ENCODE measurements at places on chromosomes 2 and 18.

GRCh38 chr18:48073211-48073930, 142.9 kb upstream of the SMAD2 start:
- no peak for DNase-seq

DNA sequence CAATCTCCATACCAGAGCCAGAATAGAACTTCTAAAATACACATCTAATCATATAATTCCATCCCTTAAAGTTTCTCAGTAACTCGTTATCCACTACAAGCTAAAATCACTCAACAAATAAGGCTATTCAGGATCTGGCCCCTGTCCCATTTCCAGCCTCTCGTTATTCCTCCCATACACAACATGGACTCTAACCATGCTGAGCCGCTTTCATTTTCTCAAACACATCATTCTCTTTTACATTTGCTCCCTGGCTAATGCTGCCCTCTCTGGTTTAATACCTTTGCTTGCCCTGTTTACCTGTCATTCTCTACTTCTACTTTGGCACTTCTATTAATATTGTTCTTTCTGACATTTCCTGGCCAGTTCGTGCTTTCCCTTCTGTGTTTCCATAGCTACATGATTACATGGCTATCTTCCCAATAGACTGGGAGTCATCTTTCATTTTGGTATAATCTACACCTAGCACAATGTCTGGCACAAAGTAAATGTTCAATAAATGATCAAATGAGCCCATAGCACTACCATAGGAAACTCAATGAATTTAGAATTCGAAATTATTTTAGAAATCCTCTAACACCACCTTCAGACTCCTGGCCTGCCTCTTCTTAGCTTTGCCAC, 163.6 kb upstream of the VRK2 start:
- no peak for DNase-seq

- DNase-seq, result no peak
Measured at GRCh38 chr2:173934895-173935294, 30.3 kb downstream of the SP3 start.

DNA sequence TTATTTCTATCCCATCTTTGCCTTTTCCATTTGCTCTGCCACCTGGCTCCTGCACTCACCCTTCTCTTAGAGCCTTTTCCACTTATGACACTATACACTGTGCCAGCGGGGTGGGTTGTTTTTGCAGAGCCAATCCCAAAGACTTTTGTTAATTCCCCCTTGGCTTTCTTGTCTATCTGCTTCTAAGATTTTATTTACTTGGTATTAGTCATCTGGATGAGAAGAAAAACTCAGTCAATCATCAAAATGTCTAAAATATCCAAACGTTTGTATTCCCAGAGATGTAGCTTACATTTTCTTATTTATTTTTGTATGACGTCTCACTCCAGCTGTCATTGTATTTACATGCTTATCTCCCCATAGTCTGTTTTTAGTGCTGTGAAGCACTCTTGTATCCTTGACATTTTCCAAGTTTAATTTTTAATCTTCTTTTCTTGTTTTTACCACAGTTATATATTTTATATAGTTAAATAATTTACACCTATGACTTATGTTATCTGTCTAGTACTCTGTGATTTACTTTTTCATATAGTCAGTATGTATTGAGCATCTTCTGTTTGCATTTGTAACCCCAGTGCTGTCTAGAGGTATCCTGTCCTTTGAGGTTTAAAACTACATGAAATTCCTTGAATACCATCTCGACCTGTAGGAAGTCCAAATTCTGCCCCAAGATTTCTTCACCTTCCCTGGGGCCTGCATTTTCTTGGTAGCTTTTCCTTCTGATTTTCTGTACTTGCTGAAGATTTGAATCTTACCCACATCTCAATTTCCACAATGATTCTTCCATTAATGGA, 55.1 kb downstream of the COL4A3 start:
- no peak for DNase-seq

DNA sequence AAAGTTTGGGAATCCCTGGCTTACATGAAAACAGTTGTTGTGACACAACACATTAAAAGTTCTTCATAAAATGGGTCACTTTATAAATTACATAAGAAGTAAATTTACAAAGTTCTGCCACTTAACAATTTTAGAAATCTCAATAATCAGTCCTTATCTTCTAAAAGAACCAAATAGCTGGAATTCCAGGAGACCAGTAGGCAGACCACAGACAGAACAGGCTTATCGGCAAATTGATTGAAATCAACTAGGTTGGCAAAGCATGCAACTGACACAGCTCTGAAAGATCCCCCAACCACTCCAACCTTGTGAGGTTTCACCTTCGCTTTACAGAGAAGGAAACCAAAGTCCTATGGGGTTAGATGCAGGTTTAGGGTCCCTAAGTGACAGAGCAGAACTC, 103.0 kb downstream of the DNER start:
- DNase-seq, result no peak

- DNase-seq, result no peak
Measured at GRCh38 chr2:46188041-46188716, 109.0 kb upstream of the EPAS1 start.

- DNase-seq, result no peak
Measured at GRCh38 chr2:224925810-224926100, 116.5 kb downstream of the DOCK10 start.

DNA sequence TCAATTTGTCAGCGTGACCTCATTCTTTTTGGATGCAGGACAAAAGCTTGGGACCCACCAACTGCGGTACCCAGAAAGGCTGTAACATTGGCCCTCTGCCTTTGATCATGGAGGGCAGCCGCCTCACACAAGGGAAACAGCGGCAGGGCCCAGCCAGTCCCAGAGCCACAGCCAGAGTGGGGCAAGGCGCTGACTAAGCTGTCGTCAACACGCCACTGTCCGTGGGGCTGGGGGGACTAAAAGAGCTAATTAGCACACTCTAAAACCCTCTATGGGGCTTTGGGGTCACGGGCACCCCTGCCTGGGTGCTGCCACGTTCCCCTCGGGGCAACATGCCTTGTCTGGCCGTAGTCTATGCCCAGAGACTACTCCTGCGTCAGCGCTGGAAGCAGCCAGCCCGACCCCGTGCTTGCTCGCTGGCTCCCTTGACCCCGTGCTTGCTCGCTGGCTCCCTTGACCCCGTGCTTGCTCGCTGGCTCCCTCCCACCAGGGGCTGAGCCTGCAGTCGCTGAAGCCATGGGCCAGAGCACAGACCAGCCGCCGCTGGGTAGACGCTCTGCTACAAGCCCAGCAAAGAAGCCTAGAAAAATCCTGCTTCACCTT, 598.4 kb downstream of the MBD2 start:
- DNase-seq, result no peak

DNA sequence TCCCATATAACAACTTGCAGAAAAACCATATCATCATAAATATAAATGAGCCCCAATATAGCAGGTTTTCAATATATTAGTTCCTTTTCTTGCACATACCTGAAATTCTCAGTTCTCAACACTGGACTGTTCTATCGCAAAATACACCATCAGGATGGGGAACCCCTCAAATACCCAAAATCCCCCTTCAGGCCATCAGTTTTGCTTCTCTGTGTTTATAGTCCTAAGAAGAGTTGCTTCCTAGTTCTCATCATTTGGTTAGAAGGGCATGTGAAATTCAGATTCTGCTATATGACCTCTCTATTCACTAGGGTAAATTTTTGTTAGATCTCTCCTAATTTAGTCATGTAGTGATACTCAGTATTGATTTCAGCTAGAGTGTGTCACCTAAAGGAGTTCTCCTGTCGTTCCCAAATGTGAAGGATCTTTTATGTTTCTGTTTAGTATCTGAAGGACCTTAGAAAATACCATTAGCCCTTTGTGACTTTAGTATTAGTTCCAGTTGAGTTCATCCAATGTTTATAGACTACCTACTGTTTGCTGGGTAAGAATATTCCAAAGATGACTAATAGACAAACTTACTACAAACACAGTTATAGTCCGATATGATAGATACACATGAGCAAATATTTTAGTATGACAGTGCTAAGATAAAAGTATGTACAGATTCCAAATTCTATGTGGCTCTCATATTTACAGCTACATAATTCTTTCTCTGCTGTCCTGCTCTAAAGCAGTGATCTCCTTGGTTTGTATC, 115.8 kb downstream of the TTC27 start:
- DNase-seq, result no peak

DNA sequence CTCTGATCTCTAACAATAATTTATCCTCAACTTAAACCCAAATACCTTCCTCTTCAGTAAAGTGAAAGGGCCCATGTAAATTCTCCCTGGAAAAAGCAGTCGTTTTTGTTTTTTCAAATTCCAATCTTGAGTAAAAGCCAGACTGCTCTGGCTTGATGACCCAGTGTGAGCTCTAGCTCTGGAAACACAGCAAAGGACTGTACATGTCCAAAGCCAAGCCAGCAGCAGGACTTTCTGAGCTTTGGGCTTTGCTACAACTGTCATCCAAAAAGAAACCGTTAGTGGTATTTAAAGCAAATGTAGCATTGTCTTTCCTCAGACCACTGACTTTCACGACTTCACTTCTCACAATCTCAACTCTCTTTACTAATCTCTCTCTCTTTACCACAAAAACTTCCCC, 25.4 kb downstream of the SH3YL1 start:
- DNase-seq, result no peak

- no peak for DNase-seq
Measured at GRCh38 chr18:42996824-42997223, 118.7 kb downstream of the RIT2 start.

DNA sequence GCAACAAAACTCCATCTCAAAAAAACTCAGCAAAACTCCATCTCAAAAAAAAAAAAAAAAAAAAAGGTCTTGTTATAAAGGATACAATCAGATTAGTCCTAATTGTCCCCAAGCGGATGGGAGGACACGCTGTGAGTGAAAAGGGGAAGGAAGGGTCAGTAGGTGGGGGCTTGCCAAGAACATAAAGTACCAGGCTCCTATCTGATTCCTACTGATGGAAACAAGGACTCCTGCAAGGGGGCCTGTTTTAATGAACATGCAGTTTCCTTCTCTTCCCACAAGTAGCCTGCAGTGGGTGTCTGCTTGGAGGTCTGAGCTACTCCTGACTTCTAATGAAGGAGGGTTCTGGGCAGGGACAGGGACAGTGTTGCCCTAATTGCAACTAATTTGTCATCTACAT, 7.9 kb downstream of the SCG2 start:
- no peak for DNase-seq

GRCh38 chr2:213089438-213089837, 62.0 kb downstream of the IKZF2 start:
- DNase-seq, result no peak

DNA sequence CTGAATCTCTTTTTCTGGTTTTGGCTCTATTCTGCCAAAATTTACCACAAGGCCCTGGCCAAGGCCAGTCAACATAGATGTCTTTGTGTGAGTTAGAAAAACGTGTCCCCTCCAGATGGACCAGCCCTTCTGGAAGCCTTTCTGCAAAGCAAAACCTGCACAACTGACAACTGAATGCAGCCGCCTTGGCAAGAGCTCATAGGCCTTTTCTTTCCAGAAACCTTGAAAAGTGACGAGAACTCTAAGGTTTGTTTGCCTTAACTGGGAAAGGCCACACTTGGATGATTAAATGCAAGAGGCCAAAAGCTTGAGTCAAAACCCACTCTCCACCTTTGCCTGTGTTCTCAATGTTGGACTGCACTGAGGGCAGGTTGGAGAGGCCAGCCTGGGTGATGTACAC, 103.9 kb downstream of the COLEC12 start:
- DNase-seq, result no peak

GRCh38 chr2:207926133-207926988, 99.0 kb downstream of the PLEKHM3 start:
- DNase-seq, result peak; percentile 81

- DNase-seq, result peak; percentile 27
Measured at GRCh38 chr2:53475321-53475720, 292.3 kb upstream of the CHAC2 start.

GRCh38 chr2:68185541-68186164, 28.0 kb downstream of the PNO1 start:
- no peak for DNase-seq

- no peak for DNase-seq
Measured at GRCh38 chr2:212712991-212713390, 174.4 kb upstream of the ERBB4 start.

DNA sequence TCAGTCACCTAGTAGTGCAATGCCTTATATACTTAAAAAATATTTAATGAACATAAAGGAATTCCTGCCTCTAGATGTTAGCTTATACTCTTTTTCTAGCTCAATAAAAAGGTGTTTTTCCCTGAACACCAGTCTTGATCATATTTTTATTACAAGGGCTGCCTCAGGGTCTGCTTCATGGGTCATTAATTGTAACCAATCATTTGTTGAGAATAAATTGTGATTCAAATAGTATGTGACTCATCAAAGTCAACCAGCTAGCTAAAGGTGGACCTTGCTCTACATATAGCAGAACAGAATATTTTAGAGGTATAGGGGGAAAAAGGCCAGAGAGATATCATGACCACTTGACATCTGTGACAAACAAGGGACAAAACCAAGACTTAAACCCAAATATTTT, 114.0 kb downstream of the PIK3C3 start:
- no peak for DNase-seq

- no peak for DNase-seq
Measured at GRCh38 chr2:2294183-2294690, 36.8 kb downstream of the MYT1L start.

DNA sequence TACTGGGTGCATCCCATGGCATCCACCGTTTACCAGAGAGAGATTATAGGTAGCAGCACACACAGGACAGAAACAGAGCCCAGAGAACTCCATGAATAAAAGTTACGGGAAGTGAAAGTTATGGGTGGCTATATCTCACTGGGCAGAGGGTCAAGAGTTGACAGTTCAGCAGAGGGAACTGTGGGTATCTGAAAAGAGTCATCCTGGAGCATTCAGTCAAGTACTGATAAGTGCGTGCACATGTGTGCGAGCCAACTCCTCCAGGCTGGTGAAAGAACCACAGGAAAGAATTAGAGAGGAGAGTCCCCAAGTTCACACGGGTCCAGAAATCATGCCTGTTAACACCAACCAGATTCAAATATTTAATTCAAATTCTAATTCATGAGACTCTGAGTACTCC, 1588.2 kb downstream of the LRP1B start:
- DNase-seq, result no peak

DNA sequence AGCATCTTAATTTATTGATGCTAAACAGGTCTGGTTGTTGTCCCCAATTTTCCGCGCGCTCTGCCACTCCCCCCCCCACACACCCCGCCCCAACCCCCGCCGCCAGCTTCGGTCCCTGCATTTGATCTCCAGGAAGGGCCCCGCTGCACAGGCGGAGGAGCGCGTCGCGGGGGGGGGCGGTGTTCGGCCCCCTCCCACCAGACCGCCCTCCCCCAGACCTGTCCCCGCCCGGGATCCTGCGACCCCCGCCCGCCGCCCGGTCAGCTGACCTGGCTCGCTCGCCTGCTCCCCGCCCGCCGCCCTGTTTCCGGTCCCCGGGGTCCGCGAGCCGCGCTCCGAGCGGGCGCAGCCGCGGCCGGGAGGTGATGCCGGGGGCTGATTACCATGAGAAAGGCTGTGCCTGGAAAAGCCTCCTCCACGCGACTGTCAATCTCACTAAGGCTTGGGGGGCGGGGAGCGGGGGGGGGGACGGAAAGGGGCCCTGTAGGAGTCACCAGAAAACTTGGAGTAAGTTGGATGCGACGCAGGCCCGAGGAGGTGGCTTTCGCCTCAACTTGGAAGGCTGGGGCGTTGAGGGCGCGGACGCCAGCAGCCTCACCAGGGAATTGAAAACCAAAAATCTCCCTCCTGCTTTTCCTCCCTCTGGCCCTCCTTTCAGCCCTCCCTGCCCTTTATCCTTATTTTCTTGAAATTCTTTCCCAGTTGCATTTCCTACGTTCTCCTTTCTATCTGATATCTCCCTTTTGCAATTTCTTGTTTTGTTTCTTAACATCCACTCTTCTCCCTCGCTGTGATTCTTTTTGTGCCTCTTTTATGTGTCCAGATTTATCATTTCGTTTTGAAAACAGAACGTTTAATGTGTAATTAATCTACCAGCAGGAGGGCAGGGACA, 4.4 kb upstream of the ZEB2 start:
- no peak for DNase-seq
